ENCODE measurements at places on chromosomes 7 and 10.

GRCh38 chr7:73936967-73937366 is 76.0 kb downstream of the TMEM270 start:
- DNase-seq: no peak

GRCh38 chr10:48801001-48801421 is 116.3 kb downstream of the WDFY4 start:
- no peak for DNase-seq

DNA sequence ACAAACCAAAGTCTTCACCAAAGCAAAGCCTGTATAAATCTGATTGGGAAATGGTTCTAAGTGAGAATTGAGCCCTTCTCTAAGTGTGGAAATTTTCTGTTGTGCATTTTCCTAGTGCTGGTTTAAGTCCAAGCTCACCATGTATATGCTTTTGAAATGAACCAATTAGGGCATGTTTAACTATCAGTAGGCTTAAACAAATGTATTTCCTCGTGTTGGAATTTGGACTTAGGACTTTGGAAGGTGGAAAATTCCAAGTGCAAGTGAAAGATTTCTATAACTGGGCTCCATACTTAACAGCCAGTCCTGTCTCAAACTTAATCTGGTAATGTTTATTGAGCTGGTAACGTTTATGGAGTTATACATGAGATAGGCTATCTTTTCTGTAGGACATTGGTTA is 28.5 kb downstream of the CCNY start:
- DNase-seq: no peak

DNA sequence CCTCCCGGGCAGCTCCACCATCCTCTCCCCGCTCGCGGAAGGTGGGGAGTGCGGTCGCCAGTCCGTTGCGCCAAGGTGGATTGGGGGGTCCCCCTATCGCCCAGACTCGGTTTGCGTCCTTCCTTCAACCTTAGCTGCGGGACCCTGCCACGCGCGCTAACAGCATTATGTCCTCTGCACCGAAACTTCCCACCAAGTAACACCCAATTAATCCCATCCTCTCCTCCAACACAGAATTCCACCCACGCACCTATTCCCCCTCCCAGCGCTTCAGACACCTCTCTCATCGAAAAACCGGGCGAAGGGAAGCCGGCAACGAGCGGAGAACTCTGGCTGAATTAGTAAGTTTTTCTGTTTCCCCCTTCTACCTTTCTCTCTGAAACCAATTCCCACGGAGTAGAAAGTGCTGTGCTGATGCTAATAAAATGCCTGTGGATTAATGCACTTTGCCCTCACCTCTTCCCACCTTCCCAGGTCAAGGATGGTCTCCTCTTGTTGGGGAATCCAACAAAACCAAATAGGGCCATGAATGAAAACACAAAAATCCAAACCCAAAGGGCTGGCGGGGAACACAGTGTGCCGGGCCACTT is 947 bp downstream of the HOXA3 start:
- DNase-seq: peak; percentile 26

DNA sequence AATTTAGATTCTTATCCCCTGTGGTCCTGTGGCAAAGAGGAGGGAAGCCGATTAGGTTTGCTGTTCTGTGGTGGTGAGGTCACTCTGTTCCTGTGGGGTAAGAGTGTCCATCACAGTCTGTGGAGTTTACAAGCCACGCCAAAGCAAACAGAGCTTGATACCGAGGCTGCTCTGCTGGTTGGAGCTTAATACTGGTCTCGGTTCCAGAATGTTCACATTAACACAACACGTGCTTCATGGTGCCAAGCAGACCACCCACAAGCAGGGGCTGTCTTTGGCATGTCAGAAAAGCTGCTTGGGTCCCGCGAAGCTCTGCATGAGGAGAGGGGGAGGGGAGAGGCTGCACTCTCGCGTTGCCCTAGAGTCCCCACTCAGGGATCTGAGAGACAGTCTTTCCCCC is 47.5 kb downstream of the DNAJB6 start:
- DNase-seq: no peak

GRCh38 chr7:4566714-4567113 is 115.4 kb upstream of the FOXK1 start:
- no peak for DNase-seq

- no peak for DNase-seq
These were observed 3.4 kb upstream of the PPP2R2D start for GRCh38 chr10:131897297-131897899.

DNA sequence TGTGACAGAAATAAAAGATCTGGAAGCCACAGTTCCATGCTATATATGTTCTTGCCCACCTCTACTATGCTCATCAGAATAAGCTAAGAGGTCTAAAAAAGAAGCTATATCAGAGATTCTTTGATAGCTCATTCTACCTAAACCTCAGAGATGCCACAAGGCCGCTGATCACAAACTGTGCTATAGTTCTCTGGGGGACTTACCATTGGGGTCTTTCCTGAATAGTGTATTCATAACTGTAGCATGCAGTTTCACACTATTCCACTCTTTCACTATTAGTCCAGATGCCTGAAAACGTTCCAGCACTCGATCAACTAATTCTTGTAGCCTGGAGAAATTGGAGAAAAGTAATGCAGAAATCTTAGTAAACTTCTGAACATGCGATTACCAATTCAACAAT is 44.5 kb upstream of the SPOCK2 start:
- no peak for DNase-seq

- DNase-seq: no peak
These were observed 1.1 kb upstream of the FEZF1 start for GRCh38 chr7:122305475-122306319.

- no peak for DNase-seq
These were observed 721.5 kb downstream of the GRID1 start for GRCh38 chr10:85645053-85645452.

DNA sequence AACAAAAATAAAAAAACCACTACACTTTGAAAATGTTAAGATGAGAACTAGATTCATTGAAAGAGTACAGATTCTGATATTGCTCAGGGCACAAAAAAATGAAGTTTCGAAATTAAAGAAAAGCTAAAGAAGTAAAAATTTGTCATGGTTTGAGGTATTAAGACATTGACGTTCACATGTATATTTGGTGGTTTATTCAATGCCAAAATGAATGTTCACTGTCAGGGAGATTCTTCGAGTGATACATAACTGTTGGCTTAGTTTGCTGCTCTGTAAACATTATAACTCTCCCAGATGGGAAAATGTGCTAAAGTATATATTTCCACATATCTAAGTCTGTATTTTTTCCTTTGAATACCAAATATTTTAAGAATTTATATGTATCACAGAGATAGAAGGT is 345.0 kb downstream of the SEMA3D start:
- DNase-seq: peak; percentile 8

DNA sequence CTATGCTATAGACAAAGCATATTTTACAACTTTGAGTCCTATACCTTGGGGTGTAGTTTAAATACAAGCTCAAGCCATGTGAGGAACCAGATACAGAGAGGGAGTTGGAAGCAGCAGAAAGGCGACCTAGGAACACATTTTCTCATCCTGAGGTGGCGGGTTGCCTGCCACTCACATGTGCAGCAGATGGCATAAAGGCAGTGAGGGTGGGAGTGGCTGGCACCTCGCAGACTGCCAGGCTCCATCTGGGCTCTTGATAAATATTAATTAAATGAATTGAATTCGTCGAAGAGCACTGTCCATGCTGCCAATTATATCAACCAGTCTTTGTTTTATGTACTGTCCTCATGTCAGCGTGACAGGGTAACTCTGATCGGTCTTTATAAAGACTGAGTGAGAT is 79.0 kb upstream of the SEMA3C start:
- DNase-seq: no peak

DNA sequence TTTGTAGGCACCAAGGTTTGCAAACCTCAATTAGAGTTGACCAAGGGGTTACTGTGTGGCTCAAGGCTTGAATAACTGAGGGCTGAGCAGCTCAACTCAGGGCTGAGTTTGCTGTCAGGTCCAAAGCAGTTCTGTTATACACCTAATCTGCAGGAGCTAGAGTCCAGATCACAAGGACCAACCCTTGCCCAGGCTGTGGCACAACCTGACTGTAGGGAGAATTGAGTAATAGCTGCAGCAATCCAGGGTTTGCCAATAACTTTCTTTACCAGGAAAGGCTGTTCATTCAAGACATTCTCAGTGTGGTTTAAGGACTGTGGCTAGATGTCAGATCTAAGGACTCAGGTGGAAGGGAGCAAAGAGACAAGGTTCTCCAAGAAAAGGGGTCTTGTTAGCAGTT is 115.6 kb upstream of the IMMP2L start:
- DNase-seq: no peak

DNA sequence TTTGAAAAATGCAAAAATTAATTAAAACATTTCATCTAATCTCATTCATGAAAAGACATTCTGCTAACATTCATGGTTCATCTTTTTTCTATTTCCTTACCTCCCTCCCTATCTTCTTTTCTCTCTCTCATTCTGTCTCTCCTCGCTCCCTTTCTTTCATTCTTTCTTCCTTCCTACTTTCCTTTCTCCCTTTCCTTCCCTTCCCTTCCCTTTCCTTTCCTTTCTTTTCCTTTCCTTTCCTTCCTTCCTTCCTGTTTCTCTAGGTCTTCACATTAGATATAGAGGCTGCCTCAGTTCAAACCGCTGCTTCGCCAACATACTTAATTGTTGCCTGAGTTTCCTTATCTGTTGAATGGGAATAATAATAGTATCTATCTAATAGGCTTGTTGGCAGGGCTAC is 21.9 kb downstream of the SFRP4 start:
- no peak for DNase-seq

GRCh38 chr7:99011706-99012404 is 132.1 kb downstream of the SMURF1 start:
- no peak for DNase-seq

- no peak for DNase-seq
These were observed 161.4 kb upstream of the EEPD1 start for GRCh38 chr7:35991511-35992232.

DNA sequence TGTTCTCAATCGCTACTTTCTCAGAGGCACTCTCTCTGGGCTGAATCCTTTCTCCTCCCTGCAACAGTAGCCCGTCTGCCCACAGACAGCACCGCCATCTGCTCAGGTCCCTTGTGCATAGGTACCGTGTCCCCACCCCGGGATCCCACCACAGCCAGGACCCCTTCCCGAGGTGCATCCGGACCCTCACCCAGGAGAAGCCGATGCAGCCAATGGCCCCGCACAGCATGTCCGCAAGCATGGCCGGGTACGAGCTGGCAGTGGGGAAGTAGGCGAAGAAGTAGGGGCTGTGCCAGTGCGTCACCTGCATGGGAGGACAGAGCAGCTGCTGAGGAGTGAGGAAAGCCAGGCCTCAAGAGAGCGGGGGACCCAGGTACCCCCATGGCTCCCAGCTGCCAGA is 25.5 kb downstream of the DDC start:
- no peak for DNase-seq

DNA sequence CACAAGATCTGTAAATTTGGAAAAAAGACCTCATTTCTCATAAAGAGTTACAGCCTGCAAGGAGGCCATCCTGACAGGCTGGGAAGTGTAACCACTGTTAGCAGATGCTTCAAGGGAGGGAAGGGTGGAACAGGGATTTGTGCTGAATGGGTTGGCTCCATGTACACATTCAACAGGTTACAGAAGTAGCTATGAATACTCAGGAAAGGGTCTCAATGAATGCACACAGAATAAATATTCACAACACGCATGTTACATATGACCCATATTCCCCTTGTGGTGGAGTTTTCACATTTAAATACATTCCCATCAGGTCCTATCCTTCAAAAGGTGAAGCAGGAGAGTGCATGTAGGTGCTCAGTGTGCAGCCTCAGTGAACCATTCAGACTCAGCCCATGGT is 316.4 kb upstream of the COBL start:
- DNase-seq: no peak

DNA sequence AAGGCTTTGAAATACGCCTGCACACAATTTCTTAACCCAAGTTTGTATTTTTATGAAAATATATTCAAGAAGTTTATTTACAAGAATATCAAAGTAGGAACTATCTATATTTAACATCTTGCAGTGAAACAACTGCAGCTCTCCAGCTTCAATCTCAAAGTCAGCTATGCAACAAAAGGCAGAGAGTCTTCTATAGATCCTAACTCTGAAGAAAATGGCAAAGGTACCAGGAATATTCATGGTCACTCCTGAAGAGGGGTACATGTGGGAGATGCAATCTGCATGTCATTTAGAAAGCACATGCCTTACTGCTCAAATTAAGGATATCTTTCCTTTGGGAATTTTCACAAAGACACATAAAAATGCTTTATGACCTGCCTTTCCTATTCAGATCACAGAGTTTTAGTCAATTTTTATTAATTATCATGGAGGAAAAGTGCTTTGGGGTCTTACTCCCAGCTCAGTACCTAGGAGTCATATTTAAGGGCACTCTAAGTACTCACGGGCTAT is 1.5 kb downstream of the ANK3 start:
- no peak for DNase-seq

GRCh38 chr10:124040451-124041188 is 52.8 kb downstream of the CHST15 start:
- no peak for DNase-seq

GRCh38 chr10:34731885-34732701 is 83.0 kb downstream of the PARD3 start:
- DNase-seq: peak; percentile 65

DNA sequence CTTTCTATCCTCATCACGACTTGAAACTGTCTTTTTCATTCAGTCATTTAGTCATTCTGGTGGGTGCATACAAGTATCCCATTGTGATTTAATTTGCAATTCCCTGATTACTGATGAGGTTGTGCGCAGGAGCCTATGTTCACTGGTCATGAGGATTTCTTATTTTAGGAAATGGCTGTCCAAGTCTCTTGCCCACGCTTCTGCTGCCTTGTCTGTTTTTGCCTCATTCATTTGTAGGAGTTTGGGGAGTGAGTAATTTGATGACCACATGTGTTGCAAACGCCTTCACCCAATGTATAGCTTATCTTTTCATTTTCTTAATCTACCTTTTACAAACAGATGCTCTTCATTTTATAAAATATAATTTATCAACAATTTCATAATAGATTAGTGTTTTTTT is 127.3 kb downstream of the ARHGAP22 start:
- DNase-seq: no peak

DNA sequence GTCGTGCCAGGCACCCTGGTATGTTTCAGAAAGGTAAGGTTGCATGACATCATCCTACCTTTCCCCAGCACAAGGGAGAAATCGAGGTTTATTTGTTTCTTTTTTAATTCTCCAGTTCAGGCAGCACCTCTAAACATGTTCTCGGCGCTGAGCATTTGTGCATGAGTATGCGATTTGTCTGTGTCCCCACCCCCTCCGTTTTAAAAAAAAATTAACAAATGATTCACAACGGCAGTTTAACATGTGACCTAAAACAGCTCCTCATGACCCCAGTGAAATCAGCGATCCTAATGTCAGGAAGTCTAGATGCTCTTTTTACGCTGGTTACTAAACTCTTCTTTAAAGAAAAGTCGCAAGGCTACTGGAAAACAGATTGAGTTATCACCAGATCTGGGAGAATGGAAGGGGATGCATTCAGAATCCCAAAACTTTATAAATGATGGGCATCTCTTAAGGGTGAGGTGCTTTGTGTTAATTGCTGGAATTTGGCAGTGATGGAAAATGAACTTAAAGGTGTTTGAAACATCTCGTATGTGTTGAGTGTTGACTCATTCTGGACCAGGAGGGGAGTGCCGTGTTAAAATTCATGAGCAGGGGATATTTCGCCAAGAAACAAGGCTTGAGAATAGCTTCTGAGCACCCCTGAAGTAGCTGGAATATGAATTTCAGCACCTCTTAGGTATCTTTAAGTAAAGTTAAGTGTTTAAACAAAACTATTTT is 106.8 kb upstream of the PDCD4 start:
- DNase-seq: no peak

GRCh38 chr10:6842722-6843121 is 262.6 kb upstream of the PRKCQ start:
- no peak for DNase-seq
